DMS79 treated with DMSO at 0.1 percent for 48 hours (cell line): ENCODE measurements at places on chromosomes 7 and 10.

- no peak for DNase-seq
Observed at GRCh38 chr10:102758240-102758932, 14.6 kb downstream of the WBP1L start.

DNA sequence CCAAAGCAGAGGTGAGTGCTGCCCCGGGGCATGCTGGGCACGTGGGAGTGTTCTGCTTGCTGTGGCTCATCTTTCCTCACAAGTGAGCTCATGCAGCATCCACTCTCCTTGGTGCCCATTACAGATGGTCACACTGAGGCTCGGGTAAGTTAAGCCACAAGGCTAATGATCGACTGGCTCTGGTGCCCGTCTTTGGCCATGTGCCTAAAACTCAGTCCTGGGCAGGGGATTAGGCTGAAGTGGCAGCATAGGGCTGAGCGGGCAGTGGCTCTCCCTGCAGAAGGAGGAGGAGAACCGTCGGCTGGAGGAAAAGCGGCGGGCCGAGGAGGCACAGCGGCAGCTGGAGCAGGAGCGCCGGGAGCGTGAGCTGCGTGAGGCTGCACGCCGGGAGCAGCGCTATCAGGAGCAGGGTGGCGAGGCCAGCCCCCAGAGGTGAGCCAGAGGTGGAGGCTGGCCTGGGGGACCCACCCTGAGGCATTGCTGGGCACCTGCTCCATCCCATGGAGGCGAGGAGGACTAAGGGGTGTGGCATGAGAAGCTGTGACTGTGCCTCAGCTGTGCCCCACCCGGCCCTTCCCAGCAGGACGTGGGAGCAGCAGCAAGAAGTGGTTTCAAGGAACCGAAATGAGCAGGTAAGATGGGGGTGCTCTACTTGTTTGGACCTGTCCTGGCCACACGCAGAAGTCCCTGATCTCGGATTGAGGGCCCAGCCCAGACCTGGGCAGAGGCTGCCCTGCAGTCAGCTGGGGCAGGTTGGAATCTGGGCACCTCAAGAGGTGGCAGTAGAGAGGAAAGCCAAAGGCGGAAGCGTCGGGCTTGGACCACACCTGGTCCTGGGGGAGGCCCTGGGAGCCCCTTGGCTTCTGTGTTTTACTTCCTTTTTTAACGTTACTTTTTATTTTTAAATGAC lies 7.3 kb downstream of the PGAM2 start:
- DNase-seq = no peak

GRCh38 chr7:69403169-69403568 lies 195.1 kb upstream of the AUTS2 start:
- no peak for DNase-seq

DNA sequence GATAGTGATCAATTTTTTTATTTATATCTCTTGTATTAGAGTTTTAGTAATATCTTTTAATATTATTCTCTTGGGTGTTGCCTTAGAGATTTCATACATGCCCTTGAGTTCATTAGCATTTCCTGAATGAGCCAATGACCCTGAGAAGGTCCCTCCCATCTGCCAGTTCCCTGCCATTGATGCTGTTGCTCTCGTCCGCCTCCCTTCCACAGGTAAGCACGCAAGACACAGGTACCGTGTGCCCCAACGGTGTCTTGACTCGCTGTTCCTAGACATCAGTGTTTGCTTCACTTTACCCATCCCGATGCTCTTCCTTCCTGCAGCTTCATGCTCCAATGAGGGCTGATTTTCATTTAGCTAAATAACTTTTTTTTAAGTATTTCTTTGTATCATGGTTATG lies 19.7 kb upstream of the PWWP2B start:
- DNase-seq = no peak

- DNase-seq = no peak
Observed at GRCh38 chr10:11387551-11388222, 223.8 kb downstream of the USP6NL start.

- no peak for DNase-seq
Observed at GRCh38 chr7:130926001-130926691, 192.1 kb upstream of the KLF14 start.

DNA sequence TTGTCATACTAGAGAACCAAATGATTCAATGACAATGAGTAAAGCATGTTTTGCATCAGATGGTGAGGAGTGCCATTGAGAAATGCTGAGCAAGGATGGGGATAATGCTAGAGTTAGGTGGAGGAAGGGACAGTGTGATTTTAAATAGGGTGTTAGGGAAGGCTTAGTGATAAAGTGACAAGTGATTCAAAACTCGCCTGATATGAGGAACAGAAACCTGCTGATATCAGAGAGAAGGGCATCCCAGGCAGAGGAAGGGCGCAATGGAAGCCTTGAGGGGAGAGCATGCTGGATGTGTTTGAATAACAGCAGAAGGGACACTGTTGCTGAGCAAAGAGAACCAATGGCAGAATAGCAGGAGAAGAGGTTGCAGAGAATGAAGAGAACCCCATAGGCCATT lies 196.2 kb downstream of the NRG3 start:
- no peak for DNase-seq

- DNase-seq = no peak
Observed at GRCh38 chr10:47261121-47261520, 38.9 kb upstream of the GDF10 start.

- DNase-seq = no peak
Observed at GRCh38 chr10:79473496-79474095, 28.2 kb upstream of the ZCCHC24 start.

DNA sequence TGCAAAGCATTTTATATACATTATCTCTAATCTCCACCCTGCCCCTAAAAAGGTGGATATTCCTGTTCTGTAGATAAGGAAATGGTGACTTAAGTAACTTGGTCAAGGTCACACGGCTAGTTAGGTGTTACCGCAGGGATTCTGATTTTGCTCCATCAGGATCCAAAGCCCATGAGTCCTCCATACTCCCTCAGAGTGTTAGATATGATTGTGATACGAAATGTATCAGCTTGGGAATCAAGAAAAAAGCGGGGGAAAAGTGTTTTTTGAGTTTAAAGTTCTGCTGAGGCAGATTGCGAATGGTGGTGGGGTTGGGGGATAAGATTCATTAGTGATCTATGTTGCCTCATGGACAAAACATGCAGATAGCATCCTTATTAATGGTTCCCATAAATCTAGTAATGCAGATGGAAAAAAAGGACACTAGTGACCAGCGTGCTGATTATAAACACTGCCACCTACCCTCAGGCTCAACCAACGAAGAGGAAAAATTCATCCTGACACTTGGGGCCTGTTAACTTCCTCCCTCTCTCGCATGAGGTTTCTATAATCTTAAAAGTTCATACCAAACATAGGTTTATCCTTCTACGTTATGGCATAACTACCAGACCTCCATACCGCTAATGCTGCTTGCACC lies 2.3 kb downstream of the ICA1 start:
- DNase-seq = no peak

DNA sequence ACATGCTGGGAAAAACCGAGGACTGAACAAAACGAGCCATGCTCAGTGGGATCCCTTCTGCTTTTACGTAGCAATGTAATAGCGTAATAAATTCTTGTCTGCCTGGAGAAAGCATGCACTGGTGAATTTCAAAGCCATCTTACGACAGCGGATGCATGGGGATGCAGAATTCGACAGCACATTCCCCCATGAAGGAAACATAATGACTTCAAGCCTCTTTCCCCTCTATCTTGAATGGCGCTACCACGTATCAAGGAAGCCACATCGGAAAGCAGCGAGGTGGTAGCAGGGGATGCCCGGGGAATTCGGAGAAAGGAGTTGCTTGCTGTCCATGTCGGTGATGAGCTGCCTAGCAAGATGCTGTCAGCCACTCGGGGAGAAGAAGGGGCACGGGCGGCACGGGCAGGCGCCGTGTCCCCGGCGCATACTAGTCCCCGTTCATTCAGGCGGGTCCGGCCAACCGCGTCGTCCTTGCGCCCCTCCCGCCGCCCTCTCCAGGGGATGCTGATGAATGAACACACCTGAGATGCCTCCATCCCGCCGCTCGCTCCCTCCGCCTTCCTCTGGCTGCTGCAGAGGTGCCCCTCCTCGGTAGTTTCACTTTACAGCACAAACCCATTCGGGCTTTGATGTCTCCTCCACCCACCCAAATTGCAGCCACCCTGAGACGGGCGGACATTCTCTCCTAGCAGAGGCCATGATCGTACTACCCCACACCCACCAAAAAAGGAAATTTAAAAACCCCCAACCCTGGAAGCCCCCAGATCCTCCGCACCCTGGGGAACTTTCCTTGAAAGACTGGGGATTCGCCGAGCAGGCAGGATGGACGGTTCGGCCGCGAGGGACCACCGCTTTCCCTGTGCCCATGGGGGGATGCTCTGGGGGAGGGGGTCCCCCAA lies 644 bp downstream of the SORBS1 start:
- peak; percentile 3 for DNase-seq

DNA sequence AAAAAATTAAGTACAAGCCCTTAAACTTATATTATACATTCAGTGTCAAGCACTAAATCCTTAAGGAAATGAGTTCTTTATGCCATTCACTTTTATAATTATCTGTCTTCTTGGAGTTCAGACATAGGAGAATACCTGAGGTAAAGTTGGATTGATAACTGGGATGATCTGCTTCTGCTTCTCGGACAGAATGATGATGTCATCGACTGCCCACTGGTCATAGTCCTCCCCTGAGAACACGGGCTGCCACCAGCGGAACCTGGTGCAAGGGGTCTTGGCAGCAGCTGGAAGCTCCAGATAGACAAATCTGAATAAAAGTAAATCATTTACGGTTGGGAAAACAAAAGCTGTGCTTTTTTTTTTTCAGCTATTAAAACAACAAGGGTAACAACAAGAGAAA lies 148.2 kb upstream of the SLC26A5 start:
- no peak for DNase-seq

GRCh38 chr7:4111166-4111565 lies 570.9 kb upstream of the FOXK1 start:
- no peak for DNase-seq

DNA sequence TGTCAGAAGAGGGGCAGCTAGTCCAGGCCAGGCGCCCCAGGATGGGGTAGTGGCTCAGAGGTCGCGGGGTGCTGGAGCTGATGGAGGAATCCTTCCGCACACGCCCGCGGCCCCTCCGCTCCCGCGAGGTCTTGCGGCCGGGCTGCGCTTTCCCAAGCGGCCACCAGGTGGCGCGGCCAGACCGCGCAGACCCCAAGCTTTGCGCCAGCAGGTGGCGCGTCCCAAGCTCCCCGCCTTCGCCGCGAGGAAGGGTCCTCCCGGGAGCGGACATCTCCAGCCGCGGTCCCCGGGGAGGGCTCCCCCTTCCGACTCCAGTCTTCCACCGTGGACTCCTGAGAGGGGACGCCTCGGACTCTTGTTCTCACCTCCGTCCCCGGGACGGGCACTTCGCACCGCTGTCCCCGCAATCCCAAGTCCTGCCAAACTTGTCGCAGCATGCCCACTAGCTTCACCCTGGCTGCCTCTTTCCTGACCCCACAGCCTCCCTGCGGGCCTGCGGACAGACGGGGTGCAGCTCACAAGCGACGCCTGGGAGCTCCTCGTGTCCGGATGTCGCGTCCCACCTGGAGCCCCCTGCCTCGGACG lies 19.4 kb downstream of the KCNK18 start:
- DNase-seq = peak; percentile 2

DNA sequence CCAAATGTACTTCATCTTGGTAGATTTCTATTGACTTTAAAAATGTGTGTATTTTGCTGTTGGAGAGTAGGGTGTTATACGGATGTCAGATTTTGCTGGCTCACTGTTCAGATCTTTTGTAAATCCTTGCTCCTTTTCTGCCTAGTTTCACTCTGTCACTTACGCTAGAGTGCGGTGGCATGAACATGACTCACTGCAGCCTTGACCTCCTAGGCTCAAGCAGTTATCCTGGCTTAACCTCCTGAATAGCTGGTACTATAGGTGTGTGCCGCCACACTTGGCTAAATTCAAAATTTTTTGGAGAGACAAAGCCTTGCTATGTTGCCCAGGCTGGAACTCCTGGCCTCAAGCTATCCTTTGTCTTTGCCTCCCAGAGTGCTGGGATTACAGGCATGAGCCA lies 29.4 kb downstream of the BMS1 start:
- no peak for DNase-seq

DNA sequence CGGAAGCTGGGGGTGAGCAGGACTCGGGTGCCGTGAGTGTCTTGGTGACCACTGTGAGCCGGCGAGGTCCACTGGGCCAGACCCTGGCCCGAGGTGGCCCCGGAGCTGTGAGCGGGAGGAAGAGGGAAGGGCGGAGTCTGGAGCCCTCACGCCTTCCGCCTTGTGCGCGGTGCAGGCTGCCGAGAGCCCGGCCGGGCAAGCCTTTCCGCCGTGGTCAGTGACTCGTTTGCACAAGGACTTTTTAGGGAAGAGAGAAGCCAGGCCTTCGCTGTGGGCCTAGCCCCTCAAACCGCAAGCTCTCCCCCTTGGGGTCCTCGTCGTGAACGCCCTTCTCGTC lies 40.9 kb upstream of the ZNF32 start:
- DNase-seq = peak; percentile 8

DNA sequence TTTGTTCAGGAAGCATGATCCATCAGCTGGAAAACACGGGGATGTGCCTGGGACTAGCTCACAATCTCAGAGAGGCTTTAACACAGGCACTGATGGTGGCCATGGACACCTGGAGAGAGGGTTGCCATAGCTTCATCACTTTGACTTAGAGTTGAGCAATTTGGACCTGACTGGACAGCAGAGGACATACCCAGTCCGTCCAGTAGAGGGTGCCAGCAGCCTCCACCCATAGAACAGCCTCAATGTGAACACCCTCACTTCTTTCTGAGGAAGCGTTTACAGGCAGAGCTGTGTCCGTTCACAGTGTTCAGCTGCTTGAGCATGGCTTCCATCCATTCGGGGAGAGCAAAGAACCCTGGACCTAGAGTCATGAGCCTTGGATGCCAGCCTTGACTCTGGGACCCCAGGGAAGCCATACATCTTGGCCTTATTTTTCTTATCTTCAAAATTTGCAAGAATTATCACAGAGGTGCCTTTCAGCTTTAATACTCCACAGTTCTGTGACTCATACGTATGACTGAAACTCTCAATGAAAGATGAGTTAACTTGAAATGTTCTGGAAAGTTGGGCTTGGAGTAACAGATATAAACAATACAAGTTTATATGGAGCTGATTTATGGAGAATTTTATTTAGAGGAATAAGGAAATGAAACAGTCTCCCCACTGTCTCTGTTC lies 302.9 kb upstream of the PODXL start:
- DNase-seq = peak; percentile 49

DNA sequence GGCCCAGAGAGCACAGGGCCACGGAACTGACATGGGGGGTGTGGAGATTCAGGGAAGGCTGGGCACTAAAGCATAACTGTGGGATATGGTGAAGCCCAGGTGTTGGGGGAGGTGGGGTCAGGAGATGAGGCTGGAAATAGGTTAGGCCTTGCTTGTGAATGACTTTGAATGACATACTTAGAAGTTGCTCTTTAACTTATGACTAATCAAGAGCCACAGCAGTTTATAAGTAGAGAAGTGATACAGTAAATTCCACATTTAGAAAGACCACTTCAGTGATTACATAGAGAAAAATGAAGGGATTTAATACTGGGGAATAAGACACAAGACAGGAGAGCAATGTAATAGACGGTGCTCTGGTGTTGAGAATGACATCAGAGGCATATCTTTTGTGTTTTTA lies 120.8 kb upstream of the SEC61G start:
- no peak for DNase-seq

DNA sequence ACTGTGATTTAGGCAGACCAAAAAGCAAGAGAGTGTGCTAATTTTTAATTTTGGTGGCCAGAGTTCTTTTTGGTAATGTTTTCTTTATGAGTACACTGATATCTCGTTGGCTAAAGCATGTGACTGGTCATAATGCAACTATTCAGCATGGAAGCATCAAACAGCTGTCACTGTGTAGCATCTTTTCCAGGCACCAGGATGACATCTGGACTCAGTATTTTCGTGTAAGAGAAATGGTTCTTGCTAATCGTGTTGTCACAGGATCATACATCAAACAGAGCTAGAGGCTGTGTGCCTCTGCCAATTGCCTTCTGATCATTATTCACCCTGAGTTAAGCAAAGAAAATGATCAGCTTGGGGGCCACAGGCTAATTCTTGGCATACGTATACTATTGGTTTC lies 118.9 kb downstream of the SND1 start:
- DNase-seq = no peak
